Esophagus squamous epithelium (tissue), 5 donors: ENCODE measurements at places on chromosomes 7 and 10. TPM values are rescaled to one million over a fixed set of nuclear protein-coding genes. Genes with fewer than 3 reads are reported as not detected.

GRCh38 chr10:42941295-42941644 lies 135.6 kb upstream of the RET start:
- no peak overlapping the region for H3K27ac ChIP-seq
- H3K4me1 ChIP-seq: no peaks in the 10 kb centered on the region
- DNase-seq: no peak
- H3K36me3 ChIP-seq: no peaks in the 10 kb centered on the region
- H3K27me3 ChIP-seq: no peaks in the 10 kb centered on the region
- H3K4me3 ChIP-seq: no peak overlapping the region

The LBX1 gene
- not detected for total RNA-seq

The TAS2R38 gene
- total RNA-seq: not detected

The IQUB gene
- total RNA-seq: not detected

The ASZ1 gene
- not detected for total RNA-seq

The ANK3 gene
- 40.8 TPM for total RNA-seq
